NCI-H2171 treated with DMSO at 0.1 percent for 48 hours (cell line): ENCODE measurements at places on chromosomes 2 and 18.

GRCh38 chr18:47899107-47899840 lies 31.2 kb downstream of the SMAD2 start:
- DNase-seq, result no peak

GRCh38 chr2:2256011-2256410 lies 75.1 kb downstream of the MYT1L start:
- no peak for DNase-seq

GRCh38 chr18:49890041-49890440 lies 76.7 kb upstream of the ACAA2 start:
- peak; percentile 89 for DNase-seq

GRCh38 chr18:55228191-55228590 lies 268.9 kb upstream of the CCDC68 start:
- DNase-seq, result no peak

- no peak for DNase-seq
Observed at GRCh38 chr2:39142904-39143605, 22.2 kb upstream of the SOS1 start.

GRCh38 chr2:215817046-215817445 lies 196.3 kb downstream of the MREG start:
- peak; percentile 2 for DNase-seq

DNA sequence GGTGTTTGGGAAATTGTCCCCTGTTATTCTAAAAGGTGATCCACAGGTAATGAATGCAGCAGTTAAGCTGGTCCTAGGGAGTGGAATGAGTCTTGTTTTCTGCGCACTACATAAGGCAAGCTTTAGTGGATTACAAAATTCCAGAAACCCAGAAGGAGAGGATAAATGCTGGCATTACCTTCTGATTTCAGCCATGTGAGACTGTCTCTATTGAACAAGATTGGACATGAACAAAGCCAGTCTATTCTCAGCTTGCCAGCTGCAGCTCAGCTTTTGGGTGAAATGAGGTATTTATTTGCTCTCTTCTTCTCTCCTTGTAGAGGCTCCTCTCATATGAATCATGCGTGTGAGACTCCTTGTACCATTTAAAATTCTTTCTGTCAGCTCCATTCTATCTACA lies 944.9 kb downstream of the CNTNAP5 start:
- DNase-seq, result peak; percentile 67

DNA sequence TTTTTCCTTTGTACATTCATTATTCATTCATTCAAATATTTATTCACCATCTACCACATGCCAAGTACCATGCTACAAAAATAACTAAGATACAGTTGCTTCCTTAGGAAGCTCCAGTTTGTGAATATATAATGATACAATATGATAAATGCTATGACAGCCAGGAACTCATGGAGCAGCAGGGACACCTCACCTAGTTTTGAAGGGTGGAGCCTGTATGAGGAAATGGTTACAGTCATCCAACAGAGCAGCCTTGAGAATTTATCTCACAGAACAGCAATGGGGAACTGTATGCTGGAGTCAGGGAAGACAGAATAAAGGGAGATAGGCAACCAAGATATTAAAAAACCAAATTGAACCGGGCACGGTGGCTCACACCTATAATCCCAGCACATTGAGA lies 124.0 kb downstream of the OSBPL1A start:
- no peak for DNase-seq

DNA sequence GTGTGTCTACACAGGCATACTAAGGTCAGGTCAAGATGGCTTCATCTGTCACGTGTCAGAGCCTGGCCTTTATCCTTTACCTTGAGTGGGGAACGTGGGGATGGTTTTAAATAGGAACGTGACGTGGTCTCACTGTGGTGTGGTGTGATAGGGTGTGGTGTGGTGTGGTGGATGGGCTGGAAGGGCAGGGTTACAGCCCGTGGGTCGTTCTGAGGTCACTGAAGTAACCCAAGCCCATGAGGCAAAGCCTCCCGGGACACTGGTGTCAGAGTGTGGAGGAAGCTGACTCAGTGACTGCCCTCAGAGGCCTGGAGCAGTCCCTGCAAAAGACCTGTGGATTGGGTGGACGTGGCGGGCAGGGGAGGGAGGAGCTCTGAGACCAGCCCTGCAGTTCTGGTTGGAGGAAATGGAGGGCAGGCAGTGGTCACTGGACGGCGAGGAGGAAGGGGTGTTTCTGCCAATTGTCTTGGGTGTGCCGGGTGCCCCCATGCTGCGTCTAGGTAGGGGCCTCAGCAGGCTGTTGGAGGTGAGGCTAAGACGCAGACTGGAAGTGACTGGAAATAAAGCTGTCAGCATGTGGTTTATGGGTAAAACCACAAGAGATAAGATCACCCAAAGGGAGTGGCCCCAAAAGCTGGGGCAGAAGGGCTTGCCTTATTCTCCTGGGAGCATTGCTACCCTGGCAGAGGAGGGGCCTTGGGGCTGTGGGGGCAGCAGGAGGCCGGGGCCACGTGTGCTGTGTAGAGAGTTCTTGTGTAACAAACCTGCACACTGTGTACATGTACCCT lies 84.8 kb downstream of the SH3RF3 start:
- DNase-seq, result peak; percentile 31

DNA sequence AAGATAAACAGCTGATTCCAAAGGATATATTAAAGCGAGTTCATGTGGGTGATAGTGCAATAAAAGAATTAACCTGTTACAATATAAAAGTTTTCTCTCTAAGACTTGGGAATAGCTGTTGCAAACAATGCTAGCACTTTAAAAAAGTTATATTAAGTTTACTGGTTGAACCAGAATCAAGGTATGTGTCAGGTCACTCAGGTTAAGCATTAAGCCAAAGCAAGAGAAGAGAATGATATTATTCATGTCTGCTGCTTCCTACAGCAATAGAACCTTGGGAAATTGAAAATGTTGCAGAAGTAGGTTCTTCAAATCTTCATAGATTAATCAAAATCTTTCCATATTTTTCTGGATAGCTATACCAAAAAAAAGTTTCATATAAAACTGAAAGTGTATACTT lies 138.5 kb downstream of the GCA start:
- no peak for DNase-seq
